ENCODE measurements at places on chromosomes 4 and X. TPM values are rescaled to one million over a fixed set of nuclear protein-coding genes. Genes with fewer than 3 reads are reported as not detected.

The FGFR3 gene
- total RNA-seq = under 0.01 TPM

The CSN1S1 gene
- not detected for total RNA-seq

The HSFX3 gene
- not detected for total RNA-seq

The MEPE gene
- not detected for total RNA-seq

The CLTRN gene
- 0.15 TPM for total RNA-seq

The HTN1 gene
- total RNA-seq = not detected

The TMPRSS11D gene
- not detected for total RNA-seq

The SSX4 gene
- total RNA-seq = not detected

The DGKK gene
- not detected for total RNA-seq

The LAMP2 gene
- 296 TPM for total RNA-seq

The UBE2D3 gene
- total RNA-seq = 420 TPM

The AKAP4 gene
- total RNA-seq = not detected

The NHSL2 gene
- not detected for total RNA-seq

The SULT1B1 gene
- total RNA-seq = not detected

The IRS4 gene
- total RNA-seq = 0.46 TPM

The ETDB gene
- not detected for total RNA-seq

The RADX gene
- total RNA-seq = 7.0 TPM

The CSAG3 gene
- not detected for total RNA-seq

The PRRG3 gene
- not detected for total RNA-seq

The WWC2 gene
- total RNA-seq = 29.4 TPM

The AASDH gene
- total RNA-seq = 13.0 TPM

The SSX2B gene
- not detected for total RNA-seq

The BEX1 gene
- 37.1 TPM for total RNA-seq

The GAGE12F gene
- total RNA-seq = not detected

The MAGEE2 gene
- not detected for total RNA-seq

The CT45A2 gene
- total RNA-seq = not detected

The CYTL1 gene
- 16.0 TPM for total RNA-seq

The SPOCK3 gene
- not detected for total RNA-seq

The C4orf36 gene
- total RNA-seq = not detected

The XPNPEP2 gene
- total RNA-seq = not detected

The BANK1 gene
- total RNA-seq = not detected

The ZFYVE28 gene
- 13.8 TPM for total RNA-seq

The NUP62CL gene
- total RNA-seq = 0.34 TPM

The FDCSP gene
- not detected for total RNA-seq

The CT47B1 gene
- not detected for total RNA-seq

The LEF1 gene
- 151 TPM for total RNA-seq

The ATP1B4 gene
- not detected for total RNA-seq
